Daoy (cell line): ENCODE measurements at places on chromosomes 6 and 20.

DNA sequence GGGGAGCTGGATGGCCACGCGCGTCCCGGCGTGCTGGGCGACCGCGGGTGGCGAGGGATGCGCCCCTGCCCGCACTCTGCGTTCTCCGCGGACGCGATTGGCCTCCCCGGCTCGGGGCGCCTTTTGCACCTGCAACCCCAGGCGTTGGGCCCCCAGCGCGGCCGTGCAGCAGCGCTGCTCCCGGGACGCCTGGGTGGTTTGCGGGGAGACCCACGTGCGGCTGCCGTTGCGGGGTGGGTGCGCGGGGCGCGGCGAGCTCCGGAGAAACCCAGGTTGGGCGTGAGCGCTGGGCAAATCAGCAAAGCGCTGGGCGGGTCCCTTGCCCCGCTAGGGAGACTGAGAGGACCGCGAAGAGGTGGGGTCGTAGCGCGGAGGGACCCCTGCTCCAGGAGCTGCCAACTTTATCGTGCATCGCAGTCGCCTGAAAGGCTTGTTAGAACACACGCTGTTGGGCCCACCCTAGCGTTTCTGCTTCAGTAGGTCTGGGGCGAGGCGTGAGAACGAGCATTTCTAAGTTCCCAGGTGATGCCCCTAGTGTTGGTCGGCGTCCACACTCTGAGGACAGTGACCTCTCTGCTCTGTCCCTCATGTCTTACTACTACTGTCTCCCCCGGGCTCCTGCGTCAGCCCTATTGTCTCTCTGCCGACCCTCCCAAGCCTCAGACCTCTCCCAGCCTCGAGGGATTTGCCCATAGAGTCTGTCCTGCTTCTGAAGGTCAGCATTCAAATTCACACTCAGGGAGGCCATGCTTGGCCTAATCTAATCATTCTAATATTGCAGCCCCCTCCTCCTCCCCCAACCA lies 538 bp upstream of the ZFP64 start:
- peak; percentile 27 for DNase-seq

DNA sequence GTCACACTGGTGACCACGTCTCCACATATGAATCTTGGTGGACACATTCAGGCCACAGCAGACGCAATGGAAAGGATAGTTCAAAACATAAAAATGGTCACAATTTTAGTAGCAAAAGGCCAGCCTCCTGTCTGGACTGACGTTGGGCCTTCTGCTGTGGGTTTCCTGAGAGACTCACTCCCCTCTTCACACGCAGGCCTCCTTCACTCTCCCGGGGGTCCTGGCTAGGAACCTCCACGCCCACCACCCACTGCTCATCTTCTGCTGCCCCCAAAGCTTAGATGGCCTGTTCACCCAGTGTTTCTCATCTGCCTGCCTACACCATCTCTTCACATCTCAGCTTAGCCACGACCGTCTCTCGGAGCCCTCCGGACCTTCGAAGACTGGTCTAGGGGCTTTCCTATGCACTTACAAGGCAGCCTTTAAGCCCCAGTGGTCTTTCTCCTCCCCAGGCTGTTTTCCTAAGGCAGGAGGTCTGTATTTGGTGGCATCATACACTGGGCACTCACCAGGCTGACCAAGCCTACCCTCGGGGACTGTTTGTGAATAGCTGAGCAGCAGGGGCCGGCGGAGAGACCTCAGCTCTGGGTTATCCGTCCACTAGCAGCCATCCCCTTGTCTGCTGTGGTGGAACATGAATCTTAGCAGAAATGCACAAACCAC lies 46.6 kb upstream of the AFDN start:
- no peak for DNase-seq

DNA sequence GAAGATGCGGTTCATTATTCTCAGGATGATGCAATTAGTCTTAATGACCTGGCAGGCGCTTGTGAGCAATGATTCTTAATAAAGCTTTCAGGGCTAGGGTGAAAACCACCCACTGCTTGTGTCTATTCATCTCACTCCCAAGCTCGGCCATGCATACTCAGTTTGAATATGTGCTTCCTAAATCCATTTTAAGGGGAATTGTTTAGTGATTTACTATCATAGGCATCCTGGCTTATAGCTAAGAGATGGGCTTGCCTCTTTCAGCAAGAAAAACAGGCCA lies 141.1 kb upstream of the SLC24A3 start:
- no peak for DNase-seq

GRCh38 chr6:22146678-22146930 lies 150.2 kb downstream of the PRL start:
- DNase-seq = peak; percentile 23

- DNase-seq = no peak
Measured at GRCh38 chr6:107692351-107692750, 131.8 kb downstream of the SCML4 start.

DNA sequence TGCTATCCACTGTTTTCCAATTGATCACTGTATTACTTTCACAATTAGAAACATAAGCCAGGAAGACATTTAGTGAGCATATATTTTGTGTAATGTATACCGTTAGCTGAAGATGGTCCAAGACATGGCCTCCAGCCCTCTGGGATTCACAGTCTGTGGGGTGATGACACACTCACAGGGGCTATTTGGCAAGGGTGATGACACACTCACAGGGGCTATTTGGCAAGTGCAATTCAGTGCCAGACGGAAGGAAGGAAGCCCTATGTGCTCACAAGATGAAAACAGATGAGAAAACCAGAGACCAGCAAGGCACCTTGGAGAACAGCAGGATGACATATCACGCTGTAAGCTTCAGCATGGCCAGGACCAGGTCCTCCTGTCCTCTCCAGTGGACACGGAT lies 183.7 kb downstream of the MBOAT1 start:
- no peak for DNase-seq
